ENCODE measurements at places on chromosomes 7 and 10. TPM values are rescaled to one million over a fixed set of nuclear protein-coding genes. Genes with fewer than 3 reads are reported as not detected.

SRRM3 gene
- 5.7 TPM for total RNA-seq

CCDC146 gene
- 0.41 TPM for total RNA-seq

PIK3AP1 gene
- total RNA-seq, result 0.92 TPM

CPN1 gene
- 0.21 TPM for total RNA-seq

AKR1C1 gene
- total RNA-seq, result 507 TPM

CPXM2 gene
- not detected for total RNA-seq

PSTK gene
- total RNA-seq, result 4.6 TPM

FOXK1 gene
- total RNA-seq, result 11.3 TPM

HOXA9 gene
- total RNA-seq, result 0.68 TPM

NOBOX gene
- total RNA-seq, result not detected

Data from A549 treated with RU486 at 1 μM for 4 hours (cell line).